ENCODE measurements at places on chromosomes 16 and 17. TPM values are rescaled to one million over a fixed set of nuclear protein-coding genes. Genes with fewer than 3 reads are reported as not detected.

- peak; percentile 85 for DNase-seq
These were observed 17.7 kb downstream of the KSR1 start for GRCh38 chr17:27473748-27474609.

GRCh38 chr17:81915331-81915730, 2.6 kb downstream of the SIRT7 start:
- no peak for DNase-seq

DNA sequence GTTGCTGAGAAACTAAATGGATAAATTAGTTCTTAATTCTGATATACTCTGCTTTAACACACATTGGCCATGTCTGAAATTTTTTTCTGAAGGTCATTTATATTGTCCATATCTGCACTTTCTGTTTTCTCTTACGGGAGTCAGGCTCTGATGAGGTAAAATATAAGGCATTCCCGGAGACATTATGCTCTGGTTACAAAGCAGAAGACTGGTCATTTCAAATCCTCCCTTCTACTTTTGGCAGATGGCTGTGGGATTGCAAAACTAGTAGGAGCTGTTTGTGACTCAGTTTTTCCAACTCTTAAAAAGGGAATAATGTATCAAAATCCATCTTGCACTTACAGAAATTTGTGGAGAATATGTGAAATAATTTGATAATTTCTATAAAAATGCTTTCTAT, 92.2 kb upstream of the CPHXL start:
- DNase-seq = no peak

The COX4I1 gene
- 524 TPM for total RNA-seq

The OR2C1 gene
- total RNA-seq = not detected
